ENCODE measurements at places on chromosomes 12 and 14.
A peak's percentile ranks its signal among the peaks of the same experiment; 100 is the strongest.

GRCh38 chr14:87944987-87945604 is 47.9 kb downstream of the GALC start:
- peak; percentile 59 for DNase-seq

DNA sequence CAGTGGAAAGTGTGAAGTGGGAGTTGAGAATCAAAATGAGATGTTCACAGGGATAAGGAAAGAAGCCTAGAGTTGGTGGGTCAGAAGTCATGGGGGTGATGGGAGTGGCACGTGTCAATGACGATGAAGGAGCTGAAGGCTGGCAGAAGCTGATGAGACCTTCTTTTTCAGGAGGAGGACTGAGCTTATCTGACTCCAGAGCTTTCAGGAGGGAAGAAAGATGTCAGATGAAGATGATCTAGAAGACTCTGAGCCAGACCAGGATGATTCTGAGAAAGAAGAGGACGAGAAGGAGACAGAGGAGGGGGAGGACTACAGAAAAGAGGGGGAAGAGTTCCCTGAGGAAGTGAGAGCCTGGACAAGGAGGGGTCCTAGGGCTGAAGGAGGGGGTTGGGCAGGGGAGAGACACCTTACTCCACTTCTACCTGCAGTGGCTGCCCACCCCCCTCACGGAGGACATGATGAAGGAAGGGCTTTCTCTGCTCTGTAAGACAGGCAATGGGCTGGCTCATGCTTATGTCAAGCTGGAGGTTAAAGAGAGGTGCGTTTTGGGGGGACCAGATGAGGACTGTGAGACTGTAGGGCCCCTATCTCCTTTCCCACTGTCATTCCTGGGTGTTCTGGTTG is 905 bp downstream of the LRRC23 start:
- DNase-seq, result no peak

DNA sequence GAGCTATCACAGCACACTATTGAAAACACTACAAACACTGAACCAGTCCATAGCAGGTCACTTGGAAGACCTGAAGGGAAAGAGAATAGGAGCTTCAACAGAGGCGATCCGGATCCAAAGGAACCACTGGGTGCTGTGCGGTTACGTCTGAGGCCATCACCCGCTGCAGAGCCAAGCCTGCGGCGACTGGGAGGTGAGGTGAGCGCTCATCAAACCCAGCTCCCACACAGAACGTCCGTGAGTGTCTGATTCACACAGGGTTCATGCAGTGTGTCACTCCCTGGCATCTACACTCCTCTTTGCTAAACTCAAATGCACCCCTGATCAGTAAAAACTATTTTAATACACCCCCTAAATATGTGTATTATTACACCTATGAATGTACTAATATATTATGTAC is 64.1 kb downstream of the TMEM132D start:
- no peak for DNase-seq

- DNase-seq, result no peak
Measured at GRCh38 chr12:66190519-66191370, 1.7 kb downstream of the IRAK3 start.

DNA sequence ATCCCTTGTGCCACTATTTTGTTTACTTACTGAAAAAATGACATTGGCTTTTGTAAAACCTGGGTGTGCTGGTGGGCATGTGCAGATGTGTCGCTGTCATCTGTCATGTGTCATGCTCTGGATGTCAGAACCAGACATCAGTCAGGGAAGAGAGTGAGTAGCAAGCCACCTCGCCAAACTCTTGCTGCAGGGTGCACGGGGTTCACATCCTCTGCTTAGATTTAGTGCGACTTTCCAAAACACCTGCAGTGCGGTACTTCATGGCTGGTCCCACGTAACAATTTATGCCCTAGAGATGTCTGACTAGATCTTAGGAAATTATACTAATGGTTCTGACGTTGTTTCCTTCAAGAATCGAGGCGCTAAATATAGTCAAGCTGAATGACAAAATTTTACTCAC is 106.7 kb downstream of the CRADD start:
- DNase-seq, result no peak

Measured in astrocyte of the cerebellum (primary cell).